ENCODE measurements at places on chromosomes 2 and 18.

GRCh38 chr2:86543793-86544192, 19.4 kb downstream of the CHMP3 start:
- peaks cover 4% of the 10 kb centered on the region for H3K4me1 ChIP-seq
- no peak overlapping the region for H3K27ac ChIP-seq
- H3K27me3 ChIP-seq, result no peaks in the 10 kb centered on the region

GRCh38 chr2:161044921-161045320, 115.3 kb upstream of the TANK start:
- H3K27me3 ChIP-seq, result peaks cover 46% of the 10 kb centered on the region
- no peak overlapping the region for H3K4me3 ChIP-seq
- no peaks in the 10 kb centered on the region for H3K36me3 ChIP-seq
- DNase-seq, result no peak

GRCh38 chr2:197296835-197297234, 13.7 kb downstream of the ANKRD44 start:
- H3K36me3 ChIP-seq, result peaks cover 40% of the 10 kb centered on the region
- no peak for DNase-seq
- no peaks in the 10 kb centered on the region for H3K27me3 ChIP-seq

DNA sequence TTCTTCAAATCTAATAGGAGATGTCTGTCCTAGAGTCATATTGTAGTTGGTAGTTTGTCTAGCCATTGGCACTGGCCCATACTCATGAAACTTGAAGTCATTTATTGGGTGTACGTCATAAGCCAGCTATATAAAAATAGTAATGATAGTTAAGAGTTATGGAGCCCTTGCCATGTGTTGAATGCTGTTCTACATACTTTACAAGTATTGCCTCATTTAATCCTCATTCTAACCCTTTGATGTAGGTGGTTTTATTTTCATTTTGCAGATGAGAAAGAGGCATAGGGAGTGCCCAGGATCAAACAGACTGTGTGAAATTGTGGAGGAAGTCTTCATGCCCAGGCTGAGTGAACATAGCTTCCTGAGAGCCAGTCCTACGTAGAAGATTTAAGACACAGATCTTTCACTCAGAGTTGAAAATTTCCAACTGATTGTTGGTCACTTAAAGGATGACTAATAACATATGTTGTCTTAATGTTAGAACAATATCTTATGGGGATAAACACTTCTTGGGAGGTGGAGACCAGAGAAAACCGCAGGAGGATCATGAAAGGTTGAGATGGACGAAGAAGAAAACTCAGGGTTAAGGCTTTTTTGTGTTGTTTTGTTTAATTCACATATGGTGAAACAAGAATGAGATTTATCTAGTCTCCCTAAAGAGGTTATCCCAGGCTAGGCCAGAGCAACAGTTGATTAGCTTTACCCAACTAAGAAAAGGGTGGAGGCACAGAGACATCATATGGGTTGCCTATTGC, 156.0 kb downstream of the CERS6 start:
- H3K4me1 ChIP-seq, result peaks cover 15% of the 10 kb centered on the region
- H3K27me3 ChIP-seq, result no peaks in the 10 kb centered on the region
- H3K27ac ChIP-seq, result no peak overlapping the region
- peaks cover 37% of the 10 kb centered on the region for H3K36me3 ChIP-seq

DNA sequence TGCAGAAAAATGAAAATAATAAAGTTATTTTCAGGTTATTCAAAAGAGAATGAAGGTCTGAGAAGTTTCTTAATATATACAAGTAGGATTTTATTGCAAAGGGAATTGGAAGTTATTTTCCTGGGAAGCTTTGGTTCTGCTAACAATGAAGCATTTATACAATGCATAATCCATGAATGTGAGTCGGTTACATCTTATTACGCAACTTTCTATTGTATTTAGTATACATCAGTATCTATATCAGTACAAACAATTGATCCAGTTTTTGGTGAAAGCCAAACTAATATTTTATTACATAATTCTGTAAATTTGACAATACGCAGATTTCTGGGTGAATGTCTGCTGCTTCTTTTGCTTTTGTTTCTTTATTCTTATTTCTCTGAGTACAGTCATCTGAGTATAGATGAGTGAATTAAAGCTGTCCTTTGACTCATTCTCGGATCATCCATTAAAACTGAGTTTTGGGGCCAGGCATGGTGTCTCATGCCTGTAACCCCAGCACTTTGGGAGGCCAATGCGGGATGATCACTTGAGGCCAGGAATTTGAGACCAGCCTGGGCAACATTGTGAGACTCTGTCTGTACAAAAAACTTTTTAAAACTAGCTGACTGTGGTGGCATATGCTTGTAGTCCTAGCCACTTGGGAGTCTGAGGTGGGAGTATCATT, 108.5 kb downstream of the SOCS6 start:
- DNase-seq, result no peak
- H3K36me3 ChIP-seq, result no peaks in the 10 kb centered on the region
- H3K4me1 ChIP-seq, result no peaks in the 10 kb centered on the region
- no peak overlapping the region for H3K27ac ChIP-seq
- no peaks in the 10 kb centered on the region for H3K27me3 ChIP-seq

GRCh38 chr2:225011585-225011984, 30.7 kb downstream of the DOCK10 start:
- peaks cover 40% of the 10 kb centered on the region for H3K4me1 ChIP-seq
- DNase-seq, result no peak

GRCh38 chr2:187842978-187843847, 289.0 kb upstream of the TFPI start:
- no peak for DNase-seq
- H3K27me3 ChIP-seq, result peaks cover 4% of the 10 kb centered on the region
- no peaks in the 10 kb centered on the region for H3K36me3 ChIP-seq
- H3K27ac ChIP-seq, result no peak overlapping the region
- no peaks in the 10 kb centered on the region for H3K4me1 ChIP-seq
- no peak overlapping the region for H3K4me3 ChIP-seq

- H3K27ac ChIP-seq, result no peak overlapping the region
- no peaks in the 10 kb centered on the region for H3K4me1 ChIP-seq
- H3K4me3 ChIP-seq, result no peak overlapping the region
- no peak for DNase-seq
Measured at GRCh38 chr18:45467293-45467692, 148.0 kb upstream of the SLC14A2 start.

DNA sequence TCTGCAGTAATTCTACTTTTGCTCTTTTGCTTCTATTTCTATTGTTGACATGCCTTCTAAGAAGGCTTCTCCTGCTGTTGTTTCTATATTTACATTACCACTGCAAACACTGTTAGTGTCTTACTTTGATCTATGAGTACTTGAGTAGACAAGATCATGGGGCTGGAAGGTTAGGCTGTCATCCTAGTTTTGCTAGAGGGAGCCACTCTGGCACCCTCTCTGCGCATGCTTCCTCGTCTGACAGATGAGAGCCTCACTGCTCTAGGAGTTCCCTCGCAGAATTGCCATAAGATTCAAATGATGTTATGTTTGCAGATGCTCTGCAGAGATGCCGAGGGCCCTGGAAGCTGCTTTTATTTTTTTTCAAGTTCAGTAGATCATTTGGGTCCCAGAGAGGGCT, 185.6 kb downstream of the RNF144A start:
- no peaks in the 10 kb centered on the region for H3K27me3 ChIP-seq
- H3K4me3 ChIP-seq, result no peak overlapping the region
- no peaks in the 10 kb centered on the region for H3K4me1 ChIP-seq
- H3K36me3 ChIP-seq, result peaks cover 10% of the 10 kb centered on the region

GRCh38 chr2:31893094-31893493, 117.7 kb downstream of the MEMO1 start:
- peaks cover 26% of the 10 kb centered on the region for H3K36me3 ChIP-seq
- no peak overlapping the region for H3K27ac ChIP-seq
- H3K4me3 ChIP-seq, result no peak overlapping the region

- peaks cover under 1% of the 10 kb centered on the region for H3K27me3 ChIP-seq
- peaks cover 2% of the 10 kb centered on the region for H3K36me3 ChIP-seq
- DNase-seq, result no peak
- no peak overlapping the region for H3K27ac ChIP-seq
Measured at GRCh38 chr2:226733189-226733858, 66.3 kb downstream of the IRS1 start.

- peaks cover 74% of the 10 kb centered on the region for H3K4me1 ChIP-seq
- peak overlapping the region; percentile 26 for H3K4me3 ChIP-seq
Measured at GRCh38 chr2:28624793-28625701, 126.6 kb upstream of the PPP1CB start.

GRCh38 chr2:39583781-39584180, 81.9 kb upstream of the TMEM178A start:
- no peaks in the 10 kb centered on the region for H3K36me3 ChIP-seq
- no peaks in the 10 kb centered on the region for H3K4me1 ChIP-seq
- no peaks in the 10 kb centered on the region for H3K27me3 ChIP-seq
- H3K4me3 ChIP-seq, result no peak overlapping the region
- H3K27ac ChIP-seq, result no peak overlapping the region
- no peak for DNase-seq

DNA sequence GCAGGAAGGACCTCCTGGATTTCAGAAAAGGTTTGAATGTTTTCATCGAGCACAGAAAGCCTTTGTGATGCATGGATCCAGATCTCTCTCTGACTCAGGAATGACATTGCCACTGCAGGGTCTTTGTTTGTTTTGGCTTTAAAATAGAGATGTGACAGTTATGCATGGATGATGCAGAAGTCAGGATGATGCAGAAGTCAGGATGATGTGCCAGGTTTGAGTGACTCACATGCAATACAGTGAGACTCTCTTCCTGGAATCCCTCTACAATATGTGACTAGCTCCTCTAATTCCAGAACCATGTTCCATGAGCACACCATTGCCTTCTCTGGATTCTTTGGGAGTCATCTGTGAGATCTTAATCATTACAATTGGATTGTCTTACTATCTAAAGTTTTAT, 177.9 kb upstream of the RAB6C start:
- H3K36me3 ChIP-seq, result no peaks in the 10 kb centered on the region
- no peak for DNase-seq
- H3K4me3 ChIP-seq, result no peak overlapping the region
- no peaks in the 10 kb centered on the region for H3K4me1 ChIP-seq
- peaks cover 6% of the 10 kb centered on the region for H3K27me3 ChIP-seq

GRCh38 chr2:101781791-101782426, 84.4 kb downstream of the MAP4K4 start:
- H3K36me3 ChIP-seq, result peaks cover 14% of the 10 kb centered on the region
- peaks cover 35% of the 10 kb centered on the region for H3K4me1 ChIP-seq
- H3K27ac ChIP-seq, result no peak overlapping the region

DNA sequence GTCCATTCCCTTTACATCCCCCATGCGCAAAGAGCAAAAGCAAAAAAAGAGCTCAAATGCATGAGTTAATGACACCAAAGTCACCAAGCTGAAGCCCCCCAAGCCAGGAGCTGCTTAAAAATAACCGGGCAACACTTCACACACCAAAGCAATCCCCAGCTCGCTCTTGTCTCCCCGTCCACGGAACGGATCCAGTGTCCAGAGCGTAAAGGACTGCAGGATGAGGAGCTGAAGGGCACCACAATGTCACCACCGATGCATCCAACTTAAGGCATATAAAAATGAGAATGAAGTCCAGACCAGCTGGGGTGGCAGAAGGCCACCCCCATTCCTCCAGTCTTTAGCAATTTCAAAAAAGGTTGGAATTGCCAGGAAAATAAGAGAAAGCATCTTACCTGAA, 8.7 kb downstream of the SMAD7 start:
- no peak for DNase-seq
- H3K4me1 ChIP-seq, result peaks cover 85% of the 10 kb centered on the region
- H3K27me3 ChIP-seq, result no peaks in the 10 kb centered on the region
- peak overlapping the region; percentile 91 for H3K4me3 ChIP-seq
- H3K36me3 ChIP-seq, result peaks cover 65% of the 10 kb centered on the region

- H3K4me1 ChIP-seq, result peaks cover 8% of the 10 kb centered on the region
- no peak overlapping the region for H3K27ac ChIP-seq
- H3K36me3 ChIP-seq, result no peaks in the 10 kb centered on the region
- H3K4me3 ChIP-seq, result no peak overlapping the region
Measured at GRCh38 chr2:29326926-29327325, 211.7 kb downstream of the CLIP4 start.

DNA sequence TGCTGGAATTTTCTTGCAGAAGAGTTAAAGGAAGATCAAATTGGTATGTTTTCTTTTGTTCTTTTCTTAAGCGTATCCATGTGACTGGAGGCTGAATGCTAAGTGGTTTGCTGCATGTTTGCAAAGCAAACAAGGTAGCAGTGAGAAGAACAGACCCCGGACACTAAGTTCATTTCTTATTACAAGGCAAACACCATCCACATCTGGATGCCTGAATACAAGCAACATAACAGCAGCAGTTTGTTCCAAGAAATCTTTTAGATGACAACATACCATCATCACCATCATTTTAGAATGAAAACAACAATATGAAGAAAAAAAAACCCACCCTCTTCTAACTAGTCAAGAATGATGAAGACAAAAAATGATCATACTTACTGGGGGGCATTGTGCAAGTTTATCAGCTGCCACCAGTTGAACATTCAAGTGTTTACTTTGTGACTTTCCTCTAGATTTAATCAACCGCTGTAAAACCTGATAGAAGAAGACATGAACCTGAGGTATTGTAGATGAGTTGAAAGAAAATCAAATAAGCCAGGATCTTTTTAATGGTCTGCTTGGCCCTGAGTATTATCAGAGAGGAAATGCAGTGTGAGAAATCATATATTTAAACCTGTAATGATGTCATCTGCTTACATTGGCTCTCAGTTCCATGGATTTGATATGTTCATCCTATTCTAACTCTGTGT, 25.0 kb upstream of the ARL5A start:
- DNase-seq, result no peak
- peaks cover 3% of the 10 kb centered on the region for H3K27me3 ChIP-seq
- H3K4me1 ChIP-seq, result peaks cover 4% of the 10 kb centered on the region
- no peak overlapping the region for H3K4me3 ChIP-seq
- no peaks in the 10 kb centered on the region for H3K36me3 ChIP-seq
- H3K27ac ChIP-seq, result no peak overlapping the region

DNA sequence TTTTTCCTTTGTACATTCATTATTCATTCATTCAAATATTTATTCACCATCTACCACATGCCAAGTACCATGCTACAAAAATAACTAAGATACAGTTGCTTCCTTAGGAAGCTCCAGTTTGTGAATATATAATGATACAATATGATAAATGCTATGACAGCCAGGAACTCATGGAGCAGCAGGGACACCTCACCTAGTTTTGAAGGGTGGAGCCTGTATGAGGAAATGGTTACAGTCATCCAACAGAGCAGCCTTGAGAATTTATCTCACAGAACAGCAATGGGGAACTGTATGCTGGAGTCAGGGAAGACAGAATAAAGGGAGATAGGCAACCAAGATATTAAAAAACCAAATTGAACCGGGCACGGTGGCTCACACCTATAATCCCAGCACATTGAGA, 124.0 kb downstream of the OSBPL1A start:
- no peak overlapping the region for H3K4me3 ChIP-seq
- H3K4me1 ChIP-seq, result peaks cover 1% of the 10 kb centered on the region
- no peak for DNase-seq
- no peaks in the 10 kb centered on the region for H3K36me3 ChIP-seq
- H3K27ac ChIP-seq, result no peak overlapping the region
- peaks cover 56% of the 10 kb centered on the region for H3K27me3 ChIP-seq

DNA sequence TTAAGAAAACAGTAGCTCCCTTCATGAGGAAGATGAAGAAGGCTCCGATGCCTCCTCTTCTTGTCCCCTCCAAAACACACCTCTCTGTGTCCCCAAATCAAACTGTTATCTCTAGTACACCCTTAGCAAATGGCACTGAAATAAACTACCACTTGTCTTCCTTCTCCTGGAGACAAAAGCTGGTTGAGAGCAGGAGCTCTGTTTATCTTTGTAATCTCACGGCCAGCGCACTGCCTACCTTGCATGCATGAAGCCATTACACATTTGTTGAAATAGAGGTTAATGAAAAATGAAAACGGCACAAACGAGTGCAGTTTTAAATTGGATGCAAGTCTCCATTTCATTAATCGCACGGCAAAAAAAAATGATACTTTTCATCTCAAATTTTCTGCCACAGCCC, 113.7 kb downstream of the EPB41L3 start:
- no peak for DNase-seq
- peaks cover 5% of the 10 kb centered on the region for H3K27me3 ChIP-seq
- H3K4me3 ChIP-seq, result no peak overlapping the region
- no peak overlapping the region for H3K27ac ChIP-seq
